ENCODE measurements at places on chromosomes 2 and 18. TPM values are rescaled to one million over a fixed set of nuclear protein-coding genes. Genes with fewer than 3 reads are reported as not detected.

DNA sequence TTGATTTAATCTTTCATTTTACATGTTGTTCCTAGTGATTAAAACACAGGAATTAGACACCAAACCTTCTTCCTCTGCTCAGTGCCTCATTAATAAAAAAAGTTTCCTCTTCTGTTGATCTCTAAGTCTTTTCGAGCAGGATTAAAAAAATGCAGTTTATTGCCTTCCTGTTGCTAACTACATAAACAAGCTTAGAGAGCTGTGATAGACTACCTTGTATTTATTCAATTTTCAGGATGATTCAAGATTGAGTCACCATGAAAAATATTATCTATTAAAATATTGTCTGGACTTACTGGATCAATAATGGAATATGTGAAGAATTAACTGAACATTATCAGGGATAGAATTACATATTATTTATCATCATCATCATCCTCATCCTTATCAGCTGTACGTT, 1089.6 kb upstream of the CNTNAP5 start:
- no peak for DNase-seq

GRCh38 chr2:215693999-215694580, 258.2 kb upstream of the FN1 start:
- DNase-seq = no peak

PHLPP1 gene
- 8.1 TPM for total RNA-seq

DNA sequence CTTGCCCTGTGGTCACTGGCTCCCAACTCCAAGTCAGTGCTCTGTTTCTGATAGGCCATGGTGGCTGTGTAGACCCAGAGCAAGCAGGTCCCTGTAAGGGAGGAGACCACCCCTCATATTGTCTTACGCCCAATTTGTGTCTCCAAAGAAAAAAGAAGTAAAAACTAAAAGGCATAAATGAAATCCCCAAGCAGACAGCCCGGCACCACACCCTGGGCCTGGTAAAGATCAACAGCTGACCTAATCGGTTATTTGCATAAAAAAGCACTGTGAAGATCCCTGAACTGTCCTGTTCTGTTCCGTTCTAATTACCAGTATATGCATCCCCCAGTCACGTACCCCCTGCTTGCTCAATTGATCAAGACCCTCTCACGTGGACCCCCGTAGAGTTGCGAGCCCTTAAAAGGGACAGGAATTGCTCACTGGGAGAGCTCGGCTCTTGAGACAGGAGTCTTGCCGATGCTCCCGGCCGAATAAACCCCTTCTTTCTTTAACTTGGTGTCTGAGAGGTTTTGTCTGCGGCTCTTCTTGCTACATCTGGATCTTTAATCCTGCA, 364.1 kb upstream of the HS6ST1 start:
- no peak for DNase-seq

DNA sequence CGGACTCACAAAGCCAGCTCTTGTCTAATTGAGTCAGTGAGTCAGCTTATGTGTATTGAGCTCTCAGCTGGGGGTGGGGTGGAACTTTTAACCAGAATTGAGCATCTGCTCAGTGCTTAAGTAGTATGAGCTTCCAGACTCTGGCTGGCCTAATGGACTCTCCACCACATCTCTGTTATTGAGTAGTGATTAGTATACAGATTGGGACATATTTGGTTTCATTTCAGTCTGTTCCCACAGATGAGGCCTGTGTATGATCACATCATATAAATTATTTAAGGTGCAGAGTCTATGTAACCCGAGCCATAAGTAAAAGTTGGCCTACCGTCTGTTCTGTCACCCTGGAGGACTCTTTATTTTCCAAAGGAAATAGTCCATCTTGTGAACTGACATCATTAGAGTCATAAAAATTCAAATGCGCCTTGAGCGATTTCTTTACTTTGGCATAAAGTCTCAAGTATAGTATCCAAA, 152.1 kb downstream of the THSD7B start:
- no peak for DNase-seq

- DNase-seq = no peak
These were observed 62.0 kb upstream of the WDR75 start for GRCh38 chr2:189379287-189379630.

DPP10 gene
- total RNA-seq = not detected

CD8A gene
- 4.4 TPM for total RNA-seq

CDH7 gene
- 0.54 TPM for total RNA-seq

DNA sequence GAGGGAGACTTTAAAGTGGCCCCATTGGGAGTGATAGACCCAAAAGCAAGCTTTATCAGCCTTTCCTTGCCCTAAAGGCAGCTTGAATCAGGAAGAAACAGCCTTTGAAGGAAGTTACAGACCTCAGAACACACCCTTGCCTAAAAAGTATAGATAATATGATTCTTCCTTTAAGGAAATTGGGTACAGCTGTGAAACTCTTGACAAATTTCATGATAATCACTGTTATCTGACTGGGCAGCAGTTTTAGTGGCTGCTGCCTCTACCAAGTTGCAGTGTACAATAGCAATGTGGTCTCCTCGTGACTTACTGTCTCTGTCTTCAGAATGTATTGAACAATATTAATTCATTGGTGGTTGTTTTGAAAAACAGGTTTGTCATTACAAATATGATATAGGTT, 16.7 kb downstream of the HOXD1 start:
- DNase-seq = no peak

CCDC74A gene
- total RNA-seq = 13.9 TPM

- no peak for DNase-seq
These were observed 80.7 kb downstream of the FHOD3 start for GRCh38 chr18:36378205-36378604.

GRCh38 chr2:222837643-222838056, 23.2 kb upstream of the ACSL3 start:
- no peak for DNase-seq

PRSS56 gene
- total RNA-seq = not detected

UGT1A4 gene
- not detected for total RNA-seq

SPATS2L gene
- total RNA-seq = 47.7 TPM

ITGB6 gene
- total RNA-seq = not detected

TMEM150A gene
- 25.7 TPM for total RNA-seq

C2orf92 gene
- 32.0 TPM for total RNA-seq

GRCh38 chr2:47300609-47301276, 102.2 kb upstream of the MSH2 start:
- DNase-seq = no peak

- DNase-seq = no peak
These were observed 31.6 kb downstream of the GBX2 start for GRCh38 chr2:236136538-236136937.

ONECUT2 gene
- total RNA-seq = not detected

DNA sequence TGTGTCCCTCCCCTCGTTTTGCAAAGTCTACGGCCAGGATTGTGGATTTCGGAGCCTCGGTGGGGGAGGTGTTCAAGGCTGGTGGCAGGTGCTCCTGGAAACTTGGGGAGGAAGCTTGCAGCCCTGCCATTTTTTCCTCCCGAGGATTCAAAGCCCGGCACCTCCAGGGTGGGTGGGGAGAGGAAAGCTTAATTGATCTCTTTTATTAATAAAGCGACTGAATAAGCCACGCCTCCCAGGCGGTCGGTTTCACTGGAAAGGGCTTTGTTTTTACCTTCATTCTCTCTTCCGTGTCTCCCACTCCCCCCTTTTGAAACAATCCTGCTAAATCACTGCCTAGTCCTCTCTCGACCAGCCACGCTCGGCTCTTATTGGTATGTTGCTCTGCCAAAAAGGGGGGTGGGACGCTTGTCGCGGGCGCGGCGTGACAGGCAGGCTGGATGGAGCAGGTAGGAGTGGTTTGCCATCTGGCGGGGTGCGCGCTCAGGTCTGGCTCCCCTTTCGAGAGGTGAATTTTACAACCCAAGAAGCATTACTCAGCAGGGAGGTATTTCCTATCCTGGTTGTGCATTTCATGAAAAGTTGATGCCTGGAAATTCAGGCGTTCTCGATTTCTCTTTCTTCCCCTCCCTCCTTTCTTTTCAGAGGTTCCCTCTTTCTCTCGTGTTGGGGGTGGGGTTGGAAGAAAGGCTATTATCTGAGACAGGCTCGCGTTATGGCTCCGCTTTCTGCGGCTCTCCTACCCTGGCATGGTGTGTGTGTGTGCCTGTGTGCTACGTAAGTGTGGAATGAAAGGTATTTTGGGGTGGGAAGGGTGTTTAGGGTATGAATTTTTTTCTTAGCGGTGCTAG, 1.4 kb downstream of the NEDD4L start:
- DNase-seq = no peak

COLEC12 gene
- total RNA-seq = 19.3 TPM

DNA sequence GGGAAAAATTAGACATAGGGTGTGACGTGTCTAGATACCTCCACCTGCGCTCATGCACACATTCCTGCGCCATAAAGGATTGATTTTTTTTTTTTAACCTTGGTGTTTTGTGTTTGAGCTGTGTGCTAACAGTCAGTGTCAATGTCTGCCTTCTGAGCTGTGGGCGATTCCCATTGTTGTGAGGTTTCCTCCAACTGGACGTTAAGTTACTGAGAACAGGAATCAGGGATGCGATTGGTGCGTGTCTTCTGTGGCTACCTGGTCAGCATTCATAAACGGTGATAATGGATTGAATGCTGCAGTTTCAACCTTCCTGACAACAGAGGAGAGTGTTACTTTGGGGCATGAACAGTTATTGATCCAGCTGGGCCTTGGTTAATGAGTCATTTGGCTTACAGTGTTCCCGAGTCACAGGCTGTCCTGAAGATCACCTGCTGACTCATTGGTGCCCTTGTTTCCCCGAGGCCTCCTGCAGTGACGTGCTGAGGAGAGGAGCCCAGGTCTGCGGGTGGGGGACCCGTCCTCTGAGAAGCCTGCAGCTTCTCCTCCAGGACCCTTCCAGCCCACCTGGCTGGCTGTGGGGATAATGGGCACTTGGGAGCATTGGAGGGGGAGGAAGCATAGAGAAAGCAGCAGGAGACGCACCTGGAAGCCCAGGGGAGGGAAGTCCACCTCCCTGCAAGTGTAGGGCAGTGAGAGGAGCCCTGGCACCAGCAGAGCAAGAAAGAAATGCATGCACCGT, 25.8 kb upstream of the CABYR start:
- no peak for DNase-seq

DNA sequence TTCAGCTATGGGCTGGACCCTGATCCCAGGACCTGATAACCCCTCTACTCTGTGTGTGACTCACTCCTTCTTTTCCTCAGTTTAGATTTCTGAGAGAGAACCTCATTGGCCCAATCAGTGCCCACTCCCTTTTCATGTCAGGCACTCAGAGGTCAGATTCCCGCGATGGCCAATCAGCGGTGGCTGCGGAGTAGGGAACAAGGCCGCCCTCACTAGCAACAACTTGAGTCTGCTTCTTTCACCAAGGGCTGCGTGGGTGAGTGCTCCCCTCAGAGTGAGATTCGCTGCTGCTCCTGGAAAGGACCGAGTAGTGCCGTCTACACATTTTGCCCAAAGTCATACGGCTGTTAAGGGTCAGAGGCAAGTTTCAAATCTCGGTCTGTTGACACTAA, 34.7 kb downstream of the NPPC start:
- DNase-seq = no peak

All from thoracic aorta (tissue), 2 donors.